ENCODE measurements at places on chromosomes 6 and 20.

DNA sequence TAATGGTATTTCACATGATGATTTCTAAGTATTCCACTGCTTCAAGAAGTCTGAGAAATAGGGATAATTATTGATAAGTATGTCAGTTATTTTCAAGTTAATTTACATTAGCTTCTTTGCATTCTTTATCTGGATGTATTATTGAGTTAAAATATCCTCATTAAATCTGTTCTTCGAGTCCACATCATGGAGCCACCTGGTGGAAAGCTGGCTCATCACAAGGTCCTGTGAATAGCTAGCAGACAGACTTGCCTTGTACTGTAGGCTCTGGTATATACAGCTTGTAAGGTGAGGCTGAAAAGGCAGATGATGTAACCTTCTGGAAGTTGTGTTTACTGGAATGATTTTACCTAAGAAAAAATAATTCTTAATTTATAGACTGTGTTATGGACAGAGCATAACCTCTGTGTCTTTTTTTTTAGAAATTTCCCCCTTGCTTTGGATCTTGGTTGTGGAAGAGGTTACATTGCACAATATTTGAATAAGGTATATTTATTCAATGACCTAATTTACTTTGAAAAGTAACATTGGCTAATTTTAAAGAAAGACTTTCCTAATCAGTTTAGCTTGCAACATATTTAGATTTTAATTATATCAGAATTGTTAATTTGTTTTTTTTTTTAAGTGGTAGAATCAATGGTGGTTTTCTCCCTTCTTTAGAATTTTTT is 3.5 kb downstream of the NDUFAF5 start:
- DNase-seq, result peak; percentile 72

GRCh38 chr20:19594896-19595295 is 163.2 kb upstream of the RIN2 start:
- DNase-seq, result no peak

DNA sequence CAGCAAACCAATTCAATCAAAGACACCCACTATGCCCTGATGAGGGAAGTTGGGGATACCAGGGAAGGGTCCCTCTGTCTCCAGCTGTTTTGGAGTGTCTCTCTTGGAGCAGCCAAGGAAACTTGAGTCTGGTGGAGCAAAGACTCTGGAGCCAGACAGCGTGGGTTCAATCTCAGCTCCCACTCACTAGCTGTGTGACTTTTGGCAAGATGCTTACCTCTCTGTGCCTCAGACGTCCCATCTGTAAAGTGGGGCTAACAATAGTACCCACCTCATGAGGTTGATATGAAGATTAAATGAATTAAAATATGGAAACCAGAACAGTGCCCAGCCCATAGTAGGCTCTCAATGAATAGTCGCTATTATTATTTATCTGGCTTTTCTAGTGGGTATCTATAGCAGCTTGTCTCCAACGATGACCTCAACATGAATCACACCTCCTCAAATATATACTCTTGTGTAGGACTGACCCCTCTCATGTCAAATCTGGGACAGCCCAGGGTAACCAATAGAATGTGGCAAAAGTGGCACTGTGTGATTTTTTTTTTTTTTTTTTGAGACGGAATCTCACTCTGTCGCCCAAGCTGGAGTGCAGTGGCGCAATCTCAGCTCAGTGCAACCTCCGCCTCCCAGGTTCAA is 99.2 kb upstream of the FOXP4 start:
- no peak for DNase-seq

GRCh38 chr6:121851056-121851455 is 415.6 kb downstream of the GJA1 start:
- no peak for DNase-seq

DNA sequence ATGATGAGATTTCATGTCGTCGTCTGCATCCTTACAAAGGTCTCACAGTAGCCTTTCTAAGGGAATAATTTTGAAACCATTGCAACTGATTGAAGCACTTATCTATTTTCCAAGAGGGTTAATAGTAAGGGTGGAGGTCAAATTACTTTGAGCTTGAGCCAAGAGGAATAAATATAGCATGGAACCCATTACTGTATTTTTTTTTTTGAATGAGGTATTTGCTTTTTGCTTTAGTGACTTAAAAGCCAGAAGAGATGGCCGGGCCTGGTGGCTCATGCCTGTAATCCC is 78.3 kb downstream of the SCAND1 start:
- DNase-seq, result no peak
